ENCODE measurements at places on chromosomes 7 and 10.

- peaks cover 28% of the 10 kb centered on the region for H3K27me3 ChIP-seq
- H3K4me3 ChIP-seq: no peak overlapping the region
- DNase-seq: no peak
- peaks cover 18% of the 10 kb centered on the region for H3K4me1 ChIP-seq
- H3K27ac ChIP-seq: no peak overlapping the region
- H3K36me3 ChIP-seq: no peaks in the 10 kb centered on the region
These were observed 5.5 kb upstream of the FAM131B start for GRCh38 chr7:143367972-143368371.

DNA sequence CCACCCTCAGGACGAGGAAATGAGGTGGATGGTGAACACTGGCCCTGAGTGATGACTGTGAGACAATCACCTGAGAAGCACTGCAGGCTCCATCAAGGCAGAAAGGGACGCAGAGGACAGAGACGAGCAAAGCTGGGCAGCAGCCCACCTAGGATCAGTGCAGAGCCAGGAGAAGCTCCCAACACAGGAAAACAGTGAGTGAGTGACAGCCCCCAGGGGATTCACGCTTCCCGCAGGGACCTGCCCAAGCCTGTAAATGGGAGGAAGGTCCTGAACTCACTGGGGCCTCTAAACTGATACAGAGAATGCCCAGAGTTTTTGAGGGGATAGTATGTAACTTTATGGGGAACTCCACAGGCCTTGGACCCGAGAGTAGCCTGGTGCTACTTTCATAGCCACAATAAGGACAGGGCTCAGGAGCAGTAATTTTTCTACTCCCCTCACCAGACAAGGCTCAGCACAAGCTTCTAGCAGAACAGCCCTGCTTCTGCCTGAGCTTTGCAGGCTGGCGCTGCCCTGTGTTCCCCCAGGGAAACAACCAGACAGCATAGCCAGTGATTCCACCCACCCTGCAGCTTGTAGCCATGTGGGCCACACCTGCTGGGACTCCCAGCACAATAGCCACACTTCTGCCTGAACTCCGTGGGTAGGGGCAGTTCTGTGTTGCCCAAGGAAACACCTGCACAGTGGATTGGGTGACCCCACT lies 708.4 kb downstream of the POM121L12 start:
- no peaks in the 10 kb centered on the region for H3K4me1 ChIP-seq
- H3K4me3 ChIP-seq: no peak overlapping the region
- no peak for DNase-seq
- no peak overlapping the region for H3K27ac ChIP-seq
- H3K36me3 ChIP-seq: no peaks in the 10 kb centered on the region
- no peaks in the 10 kb centered on the region for H3K27me3 ChIP-seq

- no peak for DNase-seq
- H3K27ac ChIP-seq: no peak overlapping the region
- H3K4me1 ChIP-seq: peaks cover 5% of the 10 kb centered on the region
- H3K36me3 ChIP-seq: peaks cover 75% of the 10 kb centered on the region
- H3K4me3 ChIP-seq: no peak overlapping the region
These were observed 23.9 kb downstream of the KIN start for GRCh38 chr10:7763929-7764328.

- H3K27ac ChIP-seq: no peak overlapping the region
- no peak overlapping the region for H3K4me3 ChIP-seq
- no peaks in the 10 kb centered on the region for H3K27me3 ChIP-seq
- no peaks in the 10 kb centered on the region for H3K4me1 ChIP-seq
These were observed 129.7 kb downstream of the SAMD9 start for GRCh38 chr7:92988051-92988450.

- no peaks in the 10 kb centered on the region for H3K36me3 ChIP-seq
- H3K27me3 ChIP-seq: no peaks in the 10 kb centered on the region
These were observed 22.5 kb upstream of the REEP3 start for GRCh38 chr10:63498665-63499064.

GRCh38 chr10:9296190-9296589 lies 1241.7 kb downstream of the GATA3 start:
- H3K4me1 ChIP-seq: peaks cover 10% of the 10 kb centered on the region
- H3K27me3 ChIP-seq: no peaks in the 10 kb centered on the region
- no peak overlapping the region for H3K4me3 ChIP-seq
- DNase-seq: no peak
- H3K27ac ChIP-seq: no peak overlapping the region

- no peaks in the 10 kb centered on the region for H3K36me3 ChIP-seq
- H3K27me3 ChIP-seq: no peaks in the 10 kb centered on the region
- no peak overlapping the region for H3K4me3 ChIP-seq
- no peak overlapping the region for H3K27ac ChIP-seq
These were observed 480.5 kb upstream of the ZMIZ1 start for GRCh38 chr10:78588194-78588811.

- no peaks in the 10 kb centered on the region for H3K36me3 ChIP-seq
- H3K4me3 ChIP-seq: no peak overlapping the region
- H3K27me3 ChIP-seq: no peaks in the 10 kb centered on the region
- H3K4me1 ChIP-seq: no peaks in the 10 kb centered on the region
- no peak for DNase-seq
These were observed 30.5 kb downstream of the CRTAC1 start for GRCh38 chr10:97999923-98000248.

DNA sequence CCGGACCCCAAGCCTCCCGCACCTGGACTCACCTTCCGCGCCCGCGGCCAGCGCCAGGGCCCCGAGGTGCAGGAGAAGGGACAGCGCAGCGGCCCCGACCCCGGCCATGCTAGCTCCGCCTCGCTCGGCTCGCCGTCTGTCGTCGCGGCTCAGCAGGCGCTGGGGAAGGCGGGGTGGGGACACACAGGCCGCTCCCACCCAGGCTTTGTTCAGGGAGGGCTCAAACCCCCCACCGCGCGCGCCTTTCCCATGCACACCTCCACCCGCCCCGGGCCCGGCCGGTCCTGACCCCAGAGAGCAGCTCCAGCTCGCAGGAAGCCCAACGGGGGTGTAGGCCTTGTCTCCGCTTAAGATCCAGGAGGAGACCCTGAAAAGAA lies at the start of gene KCP:
TSS of gene KCP (minus strand) at position 141 of the 377 bp plus-strand sequence. CDS start at position 108, 33 bp downstream.
- H3K27ac ChIP-seq: no peak within 1 kb of the TSS
- H3K4me3 ChIP-seq: no peak within 1 kb of the TSS
- peaks cover 30% of the 10 kb centered on the region for H3K4me1 ChIP-seq

DNA sequence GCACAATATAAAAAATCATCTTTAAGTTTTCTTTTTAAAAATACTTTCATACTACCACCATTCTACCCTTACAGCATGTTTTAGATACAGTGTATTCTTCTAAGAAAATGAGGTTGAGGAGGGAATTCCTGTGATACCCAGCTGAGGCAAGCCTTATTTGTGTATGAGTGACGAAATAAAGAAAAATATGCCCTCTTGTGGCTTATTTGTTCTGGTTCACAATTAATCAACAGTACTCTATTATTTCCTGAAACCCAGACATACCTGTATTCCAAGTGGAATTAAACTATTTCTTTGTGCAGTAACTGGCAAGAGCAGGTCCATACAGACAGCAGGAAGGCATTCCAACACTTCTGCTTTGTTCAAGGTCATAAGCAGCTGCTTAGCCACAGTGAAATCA lies 4.5 kb upstream of the SEMA3D start:
- H3K4me1 ChIP-seq: peaks cover 2% of the 10 kb centered on the region
- H3K27me3 ChIP-seq: peaks cover 12% of the 10 kb centered on the region
- H3K27ac ChIP-seq: no peak overlapping the region
- DNase-seq: no peak

DNA sequence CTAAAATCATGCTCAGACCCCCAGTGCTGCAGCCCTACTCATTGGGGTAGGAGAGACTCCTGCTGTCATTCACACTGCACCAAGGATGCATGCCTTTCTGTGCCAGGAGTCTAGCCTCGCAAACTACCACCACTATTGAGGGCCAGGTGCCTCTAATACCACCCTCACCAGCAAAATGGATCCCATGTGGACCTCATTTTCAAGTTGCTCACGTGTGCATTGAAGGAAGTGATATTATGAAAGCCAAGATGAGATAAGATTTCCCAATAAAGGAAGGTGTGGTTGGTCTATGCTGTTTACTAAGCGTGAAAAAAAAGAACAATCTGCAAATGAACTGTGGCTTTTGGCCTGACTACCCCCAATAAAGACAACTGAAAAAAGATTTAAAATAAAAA lies 7.2 kb upstream of the LAMTOR4 start:
- peak overlapping the region; percentile 42 for H3K27ac ChIP-seq
- no peaks in the 10 kb centered on the region for H3K27me3 ChIP-seq
- no peaks in the 10 kb centered on the region for H3K36me3 ChIP-seq
- no peak for DNase-seq
- H3K4me1 ChIP-seq: peaks cover 23% of the 10 kb centered on the region
- H3K4me3 ChIP-seq: no peak overlapping the region

- no peaks in the 10 kb centered on the region for H3K27me3 ChIP-seq
- no peak overlapping the region for H3K4me3 ChIP-seq
- no peak overlapping the region for H3K27ac ChIP-seq
- DNase-seq: no peak
- peaks cover 42% of the 10 kb centered on the region for H3K4me1 ChIP-seq
- H3K36me3 ChIP-seq: no peaks in the 10 kb centered on the region
These were observed 89.8 kb upstream of the LRRC4 start for GRCh38 chr7:128120976-128121490.

DNA sequence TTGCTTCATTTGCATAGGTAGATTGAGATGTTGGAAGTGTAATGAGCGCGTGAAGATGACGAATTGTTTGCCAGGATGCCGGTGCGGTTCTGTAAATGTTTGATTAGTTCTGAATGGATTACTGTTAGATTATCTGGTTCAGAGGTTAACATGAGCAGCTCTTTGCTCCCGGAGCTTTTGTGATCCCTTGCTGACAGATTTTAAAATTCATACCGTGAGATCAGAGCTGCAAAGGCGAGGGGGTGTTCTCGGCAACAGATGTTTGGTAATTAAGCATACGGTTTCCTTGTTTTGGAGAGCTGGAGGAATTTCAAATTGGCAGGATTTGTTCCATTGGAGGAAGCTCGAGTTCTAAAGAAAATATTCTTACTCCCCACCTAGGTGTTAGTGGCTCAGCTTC lies 237.8 kb upstream of the GPR26 start:
- H3K27ac ChIP-seq: no peak overlapping the region
- DNase-seq: no peak
- no peaks in the 10 kb centered on the region for H3K36me3 ChIP-seq
- peaks cover 3% of the 10 kb centered on the region for H3K27me3 ChIP-seq

DNA sequence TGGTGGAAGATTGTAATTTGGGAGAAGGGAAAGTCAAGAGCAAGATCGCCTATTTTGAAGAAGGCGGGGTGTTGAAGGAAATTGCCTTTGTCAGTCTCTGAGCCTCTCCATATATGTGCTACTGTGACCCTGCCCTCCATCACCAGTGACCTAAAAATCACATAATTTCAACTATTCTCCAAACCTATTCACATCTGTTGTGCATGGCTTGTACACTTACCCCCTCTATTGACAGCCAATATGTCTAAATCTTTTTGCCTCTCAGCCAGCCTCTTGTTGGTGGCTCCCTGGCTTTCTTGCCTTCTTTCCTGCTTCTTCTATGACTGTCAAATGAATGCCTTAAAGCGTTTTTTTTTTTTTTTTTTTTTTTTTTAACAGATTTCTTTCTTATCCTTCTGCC lies 295.6 kb downstream of the AUTS2 start:
- no peak overlapping the region for H3K4me3 ChIP-seq
- no peak overlapping the region for H3K27ac ChIP-seq
- no peaks in the 10 kb centered on the region for H3K4me1 ChIP-seq
- no peaks in the 10 kb centered on the region for H3K36me3 ChIP-seq

DNA sequence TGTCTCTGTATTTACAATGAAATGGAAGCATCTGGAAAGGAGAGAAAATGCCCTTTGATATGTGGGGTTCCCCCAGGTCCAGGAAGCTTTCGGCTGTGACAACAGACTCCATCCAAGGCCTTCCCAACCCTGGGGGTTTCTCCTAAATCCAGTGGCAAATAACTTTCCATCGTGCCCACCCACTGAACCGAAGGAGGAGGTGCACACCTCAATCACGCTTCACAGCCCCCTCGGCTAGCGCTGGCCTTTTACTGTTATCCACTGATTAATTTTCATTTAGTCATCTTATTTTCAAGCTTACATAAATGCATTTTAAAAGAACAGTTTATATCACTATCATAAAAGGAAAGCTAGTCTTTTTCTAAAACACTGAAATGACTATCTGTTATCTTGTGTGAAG lies 286.8 kb upstream of the ZMIZ1 start:
- H3K27me3 ChIP-seq: no peaks in the 10 kb centered on the region
- H3K27ac ChIP-seq: no peak overlapping the region
- DNase-seq: no peak
- H3K4me1 ChIP-seq: no peaks in the 10 kb centered on the region
- no peaks in the 10 kb centered on the region for H3K36me3 ChIP-seq
- H3K4me3 ChIP-seq: no peak overlapping the region

DNA sequence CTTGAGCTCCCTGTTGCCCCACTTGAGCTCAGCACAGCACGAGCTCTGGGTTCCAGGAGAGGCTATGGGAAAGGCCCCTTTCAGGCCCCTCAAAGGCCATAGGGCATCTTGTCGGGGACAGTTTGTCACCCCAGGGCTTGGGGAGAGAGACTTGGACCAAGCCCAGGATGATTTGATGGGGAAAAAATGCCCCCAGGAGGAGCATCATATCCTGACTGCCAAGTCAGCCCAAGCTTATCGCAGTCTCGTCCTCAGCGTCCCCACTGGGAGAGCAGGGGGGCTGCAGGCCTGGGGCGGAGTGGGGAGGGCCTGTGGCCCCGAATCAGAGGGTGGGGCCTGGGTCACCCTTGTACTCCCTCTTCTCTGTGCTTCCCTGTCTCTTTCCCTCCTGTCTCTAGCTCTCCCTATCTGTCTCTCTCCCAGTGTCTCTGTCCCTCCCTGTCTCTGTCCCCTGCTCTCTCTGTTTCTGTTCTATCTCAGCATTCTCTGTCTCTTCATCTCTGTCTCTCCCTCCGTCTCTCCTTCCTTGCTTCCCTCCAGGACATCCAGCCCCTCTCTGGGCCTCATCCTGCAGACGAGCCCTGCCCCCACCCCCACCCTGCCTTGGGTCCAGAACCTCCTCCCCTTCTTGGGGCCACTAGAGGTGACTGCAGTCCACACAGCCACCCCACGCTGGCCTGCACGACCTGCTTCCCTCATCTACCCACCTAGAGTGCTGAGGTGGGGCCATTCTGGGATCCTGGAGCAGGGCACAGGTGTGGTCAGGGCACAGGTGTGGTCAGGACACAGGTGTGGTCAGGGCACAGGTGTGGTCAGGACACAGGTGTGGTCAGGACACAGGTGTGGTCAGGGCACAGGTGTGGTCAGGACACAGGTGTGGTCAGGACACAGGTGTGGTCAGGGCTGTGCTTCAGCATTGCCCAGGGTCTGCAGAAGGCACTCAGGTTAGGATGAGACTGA lies 17.3 kb upstream of the GRIFIN start:
- no peaks in the 10 kb centered on the region for H3K36me3 ChIP-seq
- peaks cover 5% of the 10 kb centered on the region for H3K4me1 ChIP-seq
- H3K4me3 ChIP-seq: no peak overlapping the region
- peaks cover 18% of the 10 kb centered on the region for H3K27me3 ChIP-seq

- no peak overlapping the region for H3K27ac ChIP-seq
- H3K4me1 ChIP-seq: peaks cover 14% of the 10 kb centered on the region
- no peaks in the 10 kb centered on the region for H3K36me3 ChIP-seq
- no peaks in the 10 kb centered on the region for H3K27me3 ChIP-seq
- H3K4me3 ChIP-seq: no peak overlapping the region
- DNase-seq: peak; percentile 62
These were observed 245.0 kb downstream of the PRPF18 start for GRCh38 chr10:13831711-13832141.

GRCh38 chr7:101902680-101903514 lies 85.5 kb downstream of the CUX1 start:
- H3K36me3 ChIP-seq: peaks cover 16% of the 10 kb centered on the region
- H3K27me3 ChIP-seq: no peaks in the 10 kb centered on the region
- H3K27ac ChIP-seq: no peak overlapping the region
- H3K4me3 ChIP-seq: no peak overlapping the region
- H3K4me1 ChIP-seq: peaks cover 17% of the 10 kb centered on the region
- DNase-seq: no peak

All from CD14-positive monocyte (primary cell).